Activated effector memory CD4-positive, alpha-beta T cell treated with Interleukin-2 at 50 U/mL for 16 hours (primary cell): ENCODE measurements at places on chromosomes 7 and 10.

DNA sequence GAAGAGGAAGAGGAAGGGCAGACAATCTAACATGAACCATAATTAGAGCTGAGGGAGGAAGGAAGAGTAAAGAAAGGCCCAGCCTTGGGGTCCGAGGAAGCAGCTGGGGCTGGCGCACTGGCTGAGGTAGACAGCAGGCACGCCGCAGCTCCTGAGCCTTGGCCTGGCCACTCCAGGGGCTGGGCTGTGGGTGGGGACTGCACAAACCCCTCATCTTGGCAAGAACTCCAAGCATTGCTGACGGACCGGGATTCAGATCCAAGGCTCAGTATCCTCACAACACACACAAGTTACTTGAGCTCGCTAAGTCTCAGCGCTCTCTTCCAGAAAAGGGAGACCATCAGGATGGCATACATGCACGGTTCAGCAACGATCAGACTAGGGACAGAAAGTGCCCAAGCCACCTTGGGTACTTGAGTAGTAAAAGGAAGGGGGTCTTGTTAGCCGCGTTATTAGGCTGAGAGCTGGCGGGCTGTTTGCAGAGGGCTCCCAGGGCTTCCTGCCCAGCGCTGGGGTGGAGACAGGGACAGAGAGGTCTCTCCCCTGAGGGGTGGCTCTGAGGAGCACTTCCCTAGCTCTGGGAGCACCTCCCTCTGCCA is 4.5 kb downstream of the TNS3 start:
- no peak for DNase-seq

GRCh38 chr10:89301232-89301631 is 614 bp upstream of the IFIT2 start:
- DNase-seq = no peak

GRCh38 chr10:103007017-103007416 is 88.9 kb downstream of the CNNM2 start:
- DNase-seq = no peak

DNA sequence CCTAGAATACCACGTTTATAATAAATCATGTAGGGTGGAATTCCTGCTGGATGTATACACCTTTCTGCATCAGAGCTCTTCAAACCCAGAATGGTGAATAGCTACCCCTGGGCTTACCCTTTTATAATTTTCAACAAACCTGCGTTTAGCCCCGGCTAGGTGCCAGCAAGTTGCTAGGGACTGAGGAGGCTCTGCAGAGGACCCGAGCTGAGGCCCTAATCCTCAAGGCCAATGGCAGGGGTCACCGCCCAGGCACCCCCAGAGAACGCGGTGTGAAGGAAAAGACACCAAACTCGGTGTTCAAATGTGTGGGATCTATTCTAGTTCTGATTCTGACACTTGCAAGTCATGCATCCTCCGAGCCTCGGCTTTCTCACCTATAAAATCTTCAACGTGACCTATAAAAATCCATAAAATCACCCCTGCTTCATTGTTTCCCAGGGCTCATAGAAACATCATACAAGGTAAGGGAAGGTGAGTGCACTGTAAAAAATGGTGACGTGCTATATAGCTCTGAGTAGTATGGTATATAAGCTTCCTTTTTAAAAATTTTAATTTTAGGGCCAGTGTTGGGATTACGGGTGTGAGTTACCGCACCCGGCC is 2.5 kb upstream of the ANXA11 start:
- no peak for DNase-seq

DNA sequence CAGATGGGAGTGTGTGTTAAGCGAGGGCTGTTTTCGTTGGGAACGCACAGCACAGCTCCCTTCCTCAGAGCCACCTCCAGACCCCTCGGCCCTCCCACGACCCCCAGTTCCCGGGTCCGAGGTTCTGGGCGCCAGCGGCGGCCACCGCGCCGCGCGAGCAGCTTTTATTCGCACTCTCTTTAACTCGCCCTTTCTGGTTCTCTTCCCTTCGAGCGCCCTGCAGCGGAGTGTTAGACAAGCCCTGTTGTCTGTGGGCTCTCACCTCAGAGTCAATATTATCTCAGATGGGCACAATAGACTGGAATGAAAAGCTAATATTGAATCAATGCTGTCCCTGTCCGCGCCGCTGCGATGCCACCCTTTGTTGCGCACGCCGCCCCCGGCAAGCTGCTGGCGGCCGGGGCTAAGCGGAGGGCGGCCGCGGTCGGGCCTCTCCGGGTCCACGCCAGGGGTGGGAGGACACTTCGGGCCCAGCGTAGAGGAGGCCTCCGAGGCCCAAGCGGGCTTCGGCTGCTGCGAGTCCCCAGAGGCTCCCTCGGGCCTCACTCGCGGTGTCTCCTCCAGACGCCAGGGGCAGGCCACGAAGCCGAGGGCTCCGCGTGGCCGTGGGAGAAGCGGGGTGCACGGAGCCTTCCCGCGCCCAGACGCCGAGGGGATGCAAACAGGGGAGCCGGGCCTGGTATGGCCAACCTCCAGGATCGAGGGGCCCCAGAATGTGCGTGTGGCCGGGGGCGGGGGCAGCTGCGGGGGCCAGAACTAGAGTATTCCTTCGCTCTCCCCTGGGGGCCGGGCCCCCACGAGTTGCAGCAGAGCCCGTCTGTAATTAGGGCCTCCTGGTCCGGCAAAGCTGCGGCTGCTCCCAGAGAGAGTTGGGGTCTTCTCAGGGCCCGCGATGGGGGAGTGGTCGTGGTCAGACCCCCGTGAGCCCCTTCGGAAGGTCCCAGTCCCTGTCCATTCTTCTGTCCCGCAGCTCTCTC is 7.9 kb upstream of the EMX2 start:
- no peak for DNase-seq

GRCh38 chr7:41763626-41764025 is 60.7 kb upstream of the INHBA start:
- DNase-seq = no peak

DNA sequence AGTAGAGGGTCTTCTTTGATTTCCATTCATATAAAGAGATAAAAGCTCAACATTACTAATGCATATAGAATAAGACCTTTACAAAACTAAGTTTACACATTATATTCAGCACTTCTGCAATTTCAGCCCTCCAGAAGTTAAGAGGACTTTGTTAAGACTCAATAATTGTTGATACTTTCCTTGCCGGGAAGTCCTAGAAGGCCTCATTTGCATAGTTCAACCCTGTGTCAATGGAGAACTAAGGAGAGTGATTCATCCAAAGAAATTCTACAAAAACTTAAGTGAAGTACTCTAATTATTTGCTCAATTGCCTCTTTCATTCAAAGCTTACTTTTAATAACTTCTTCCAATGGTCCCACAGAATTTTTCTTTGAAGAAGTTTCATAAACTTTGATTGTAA is 1060.3 kb upstream of the CELF2 start:
- no peak for DNase-seq

DNA sequence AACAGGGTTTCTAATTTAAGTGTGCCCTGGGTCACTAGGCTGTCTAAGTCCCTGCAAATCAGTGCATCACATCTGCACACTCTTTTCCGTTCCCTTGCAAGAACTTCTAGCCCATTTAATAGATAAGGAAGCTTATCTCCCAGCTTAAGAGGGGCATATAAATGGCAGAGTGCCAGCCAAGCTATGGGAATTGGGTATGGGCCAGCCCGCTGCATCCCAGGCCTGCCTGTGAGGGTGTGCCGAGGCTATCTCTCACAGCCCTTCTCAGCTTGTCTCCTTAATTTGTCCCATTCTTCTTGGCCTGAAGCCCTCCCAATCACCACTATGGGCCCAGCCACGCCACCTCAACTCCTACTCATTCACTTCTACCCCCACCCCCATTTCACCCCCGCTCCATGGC is 14.7 kb downstream of the AQP1 start:
- DNase-seq = no peak

DNA sequence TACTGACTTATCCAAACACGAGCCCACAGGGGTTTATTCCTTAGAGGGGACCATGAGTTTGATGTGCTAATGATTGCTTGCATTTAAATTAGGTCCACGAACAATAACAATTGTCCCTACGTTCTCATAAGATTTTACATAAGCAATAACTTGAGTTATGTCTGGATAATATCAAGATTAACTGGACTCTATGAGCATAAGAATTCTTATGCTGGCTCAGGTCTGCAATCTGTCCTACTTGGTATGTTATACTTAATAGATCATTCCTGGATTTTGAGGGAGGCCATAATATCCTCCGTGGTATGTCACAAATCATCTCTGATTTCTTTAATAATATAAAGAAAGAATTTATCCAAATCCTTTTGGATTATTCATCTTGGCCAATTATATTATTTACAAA is 552.3 kb downstream of the KCNMA1 start:
- DNase-seq = no peak

- no peak for DNase-seq
Measured at GRCh38 chr10:4678951-4679671, 146.9 kb upstream of the AKR1E2 start.

- no peak for DNase-seq
Measured at GRCh38 chr10:113965077-113965476, 78.6 kb upstream of the ADRB1 start.

GRCh38 chr7:43905956-43906330 is 453 bp downstream of the URGCP start:
- DNase-seq = peak; percentile 7

DNA sequence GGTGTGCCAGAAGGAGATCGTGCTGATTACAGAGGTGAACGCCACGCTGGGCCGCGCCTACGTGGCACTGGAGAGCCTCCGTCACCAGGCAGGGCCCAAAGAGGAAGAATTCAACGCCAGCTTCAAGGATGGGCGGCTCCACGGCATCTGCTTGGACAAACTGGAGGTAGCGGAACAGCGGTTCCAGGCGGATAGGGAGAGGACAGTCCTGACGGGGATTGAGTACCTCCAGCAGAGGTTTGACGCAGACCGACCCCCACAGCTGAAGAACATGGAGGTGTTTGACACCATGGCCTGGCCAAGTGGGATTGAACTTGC is 12.1 kb upstream of the ATP6V0E2 start:
- DNase-seq = no peak

DNA sequence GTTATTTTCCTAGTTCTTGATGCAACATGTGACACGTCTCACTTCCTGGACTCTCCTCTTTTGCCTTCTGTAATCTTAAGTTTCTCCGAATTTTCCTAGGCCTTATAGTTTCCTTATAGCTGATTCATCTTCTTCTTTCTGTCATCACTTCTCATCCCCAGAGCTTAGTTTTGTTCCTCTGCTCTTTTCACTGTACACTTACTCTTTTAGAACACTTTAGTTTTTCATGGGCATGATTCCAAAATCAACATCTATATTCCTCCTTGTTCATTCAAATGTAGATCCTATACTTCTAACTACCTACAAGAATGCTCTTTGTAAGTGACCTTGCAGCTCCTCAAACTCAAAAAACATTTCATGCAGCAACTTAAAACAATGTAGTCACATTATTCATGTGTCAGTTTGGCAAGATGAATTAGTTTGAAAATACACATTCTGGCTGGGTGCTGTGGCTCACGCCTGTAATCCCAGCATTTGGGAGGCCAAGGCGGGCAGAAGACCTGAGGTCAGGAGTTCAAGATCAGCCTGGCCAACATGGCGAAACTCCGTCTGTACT is 13.1 kb upstream of the SLC26A3 start:
- DNase-seq = no peak

DNA sequence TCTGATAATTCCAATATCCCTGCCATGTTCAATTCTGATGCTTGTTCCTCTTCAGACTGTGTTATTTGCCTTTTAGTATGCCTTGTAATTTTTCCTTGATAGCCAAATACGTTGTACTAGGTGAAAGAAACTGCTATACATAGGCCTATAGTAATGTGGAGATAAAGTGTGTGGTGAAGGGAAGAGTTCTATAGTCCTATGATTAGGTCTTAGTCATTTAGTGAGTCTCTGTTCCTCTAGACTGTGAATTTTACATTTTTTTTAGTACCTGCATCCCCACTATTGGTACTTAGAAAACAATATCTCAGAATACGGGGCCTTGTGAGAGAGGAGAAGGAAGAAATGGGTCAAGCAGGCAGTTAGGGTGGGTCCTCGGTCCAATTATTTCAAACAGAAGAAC is 59.6 kb upstream of the SEMA3E start:
- no peak for DNase-seq

DNA sequence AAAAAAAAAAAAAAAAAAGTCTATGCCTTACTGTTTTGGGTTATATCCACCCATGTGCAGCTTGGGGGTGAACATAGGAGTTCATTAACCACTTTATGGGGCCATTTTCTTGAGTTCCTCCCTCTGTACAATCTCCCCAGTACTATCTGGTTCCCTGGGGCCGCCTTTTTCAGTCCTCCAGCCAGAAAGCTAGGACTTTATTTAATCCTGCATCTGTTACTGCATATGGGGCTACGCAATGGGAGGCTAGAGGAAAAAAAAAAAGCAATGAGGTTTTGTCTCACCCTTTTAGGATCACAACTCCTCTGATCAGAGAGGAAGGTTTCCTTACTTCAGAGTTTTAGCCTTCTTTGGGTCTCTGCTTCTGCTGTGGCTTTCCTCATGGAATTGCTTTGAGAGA is 51.0 kb downstream of the BTRC start:
- no peak for DNase-seq

- DNase-seq = no peak
Measured at GRCh38 chr10:47164126-47164799, 135.7 kb upstream of the GDF10 start.

- no peak for DNase-seq
Measured at GRCh38 chr7:5481241-5482019, 57.8 kb upstream of the TNRC18 start.

DNA sequence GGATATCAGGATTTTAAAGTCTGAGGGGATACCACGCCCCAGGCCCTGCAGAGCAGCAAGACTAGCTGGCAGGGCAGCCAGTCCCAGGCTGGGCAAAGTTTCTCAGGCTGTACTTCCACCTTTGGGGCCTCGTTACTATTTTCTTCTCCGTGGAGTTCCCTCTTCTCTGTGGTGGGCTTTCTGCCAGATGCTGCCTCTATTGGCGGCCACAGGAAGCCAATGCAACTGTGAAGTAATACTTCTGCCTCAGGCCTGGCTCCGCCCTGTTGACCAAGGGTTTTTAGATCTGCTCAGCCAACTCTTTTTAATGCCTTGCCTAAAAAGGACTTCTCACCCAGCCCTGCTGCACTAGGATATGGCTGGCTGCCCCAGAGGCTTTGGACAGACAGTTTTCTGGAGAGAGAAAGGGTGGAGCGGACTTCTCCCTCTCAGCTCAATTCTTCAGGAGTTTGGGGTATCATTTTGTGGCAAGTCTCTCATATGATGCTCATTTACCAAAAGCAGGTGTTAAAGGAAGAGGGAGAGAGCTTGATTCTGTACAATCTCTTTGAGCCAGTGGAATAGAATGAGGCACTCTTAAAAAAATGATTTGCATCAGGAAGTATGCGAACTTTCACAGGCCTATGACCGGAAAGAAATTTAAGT is 67.4 kb downstream of the HHEX start:
- DNase-seq = no peak

DNA sequence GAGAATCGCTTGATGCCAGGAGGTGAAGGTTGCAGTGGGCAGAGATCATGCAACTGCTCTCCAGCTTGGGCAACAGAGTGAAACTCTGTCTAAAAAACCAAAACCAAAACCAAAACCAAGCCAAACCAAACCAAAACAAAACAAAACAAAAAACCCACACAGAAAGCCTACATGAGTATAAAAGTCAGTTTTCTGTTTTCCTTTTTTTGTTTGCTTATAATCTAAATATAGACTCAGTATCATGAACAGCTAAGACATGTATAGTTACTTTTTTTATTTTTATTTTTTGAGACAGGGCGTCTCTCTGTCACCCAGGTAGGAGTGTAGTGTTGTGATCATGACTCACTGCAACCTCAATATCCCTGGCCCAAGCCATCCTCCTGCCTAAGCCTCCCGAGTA is 16.8 kb upstream of the MTPN start:
- DNase-seq = no peak
